ENCODE measurements at places on chromosomes 1 and 21.

DNA sequence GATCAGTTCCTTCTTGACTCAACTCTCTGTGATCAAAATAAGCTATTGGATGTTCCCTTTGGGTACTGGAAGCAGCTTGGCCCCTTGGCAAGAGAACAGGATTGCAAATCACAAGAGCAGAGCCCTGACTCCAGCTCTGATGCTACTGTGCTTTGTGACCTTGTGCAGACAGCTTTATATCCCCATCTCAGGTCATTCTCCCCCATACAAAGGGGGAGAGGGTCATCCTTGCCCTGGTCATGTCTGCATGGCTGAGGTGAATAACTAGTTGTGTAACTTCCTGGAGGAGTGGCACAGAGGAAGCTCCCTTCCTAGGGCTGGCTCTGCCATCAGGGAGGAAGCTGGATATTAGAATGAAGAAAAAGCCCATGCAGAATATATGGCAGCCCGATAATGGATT is 142.9 kb downstream of the DHRS3 start:
- no peak for DNase-seq

- DNase-seq = peak; percentile 73
Observed at GRCh38 chr1:39845569-39846566, 37.4 kb downstream of the TRIT1 start.

DNA sequence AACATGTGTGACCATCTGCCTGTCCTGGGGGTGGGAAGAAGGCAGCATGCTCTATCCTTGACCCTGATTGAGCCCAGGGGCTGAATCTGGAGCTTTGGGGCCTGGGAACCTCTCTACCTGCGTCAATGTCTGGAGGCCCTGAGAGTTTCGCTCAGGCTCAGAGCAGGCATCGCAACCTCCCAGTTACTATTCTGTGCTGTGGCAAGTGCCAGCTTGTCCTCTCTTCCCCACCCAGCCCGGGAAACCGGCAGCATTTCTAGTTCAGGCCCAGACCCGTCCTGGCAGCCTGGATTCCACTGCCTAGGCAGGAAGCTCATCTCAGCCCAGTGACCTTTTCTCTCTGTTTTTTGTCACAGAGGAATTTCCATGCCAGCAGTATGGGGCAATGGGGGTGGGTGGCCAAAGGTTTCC is 10.0 kb upstream of the IRF6 start:
- peak; percentile 93 for DNase-seq

- DNase-seq = no peak
Observed at GRCh38 chr1:55353707-55354620, 138.8 kb upstream of the USP24 start.

DNA sequence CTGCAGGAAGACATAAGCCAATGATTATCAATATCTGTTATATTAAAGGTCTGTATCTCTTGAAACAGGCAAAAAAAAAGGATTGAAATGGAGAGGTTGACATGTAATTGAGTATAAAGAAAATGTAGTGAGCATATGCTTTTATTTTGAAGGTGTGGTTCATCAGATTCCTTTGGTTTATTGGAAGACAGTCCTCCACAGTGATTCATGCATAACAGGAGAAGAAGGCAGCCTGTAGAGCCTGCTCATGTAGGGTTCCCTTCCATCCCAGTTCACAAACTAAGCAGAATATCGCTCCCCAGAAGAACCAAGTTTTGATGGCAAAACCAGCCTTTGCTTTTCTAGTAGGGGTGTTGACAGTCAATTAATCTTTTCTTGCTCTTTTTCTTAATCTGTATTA is 1016.8 kb upstream of the ADGRL4 start:
- DNase-seq = no peak

DNA sequence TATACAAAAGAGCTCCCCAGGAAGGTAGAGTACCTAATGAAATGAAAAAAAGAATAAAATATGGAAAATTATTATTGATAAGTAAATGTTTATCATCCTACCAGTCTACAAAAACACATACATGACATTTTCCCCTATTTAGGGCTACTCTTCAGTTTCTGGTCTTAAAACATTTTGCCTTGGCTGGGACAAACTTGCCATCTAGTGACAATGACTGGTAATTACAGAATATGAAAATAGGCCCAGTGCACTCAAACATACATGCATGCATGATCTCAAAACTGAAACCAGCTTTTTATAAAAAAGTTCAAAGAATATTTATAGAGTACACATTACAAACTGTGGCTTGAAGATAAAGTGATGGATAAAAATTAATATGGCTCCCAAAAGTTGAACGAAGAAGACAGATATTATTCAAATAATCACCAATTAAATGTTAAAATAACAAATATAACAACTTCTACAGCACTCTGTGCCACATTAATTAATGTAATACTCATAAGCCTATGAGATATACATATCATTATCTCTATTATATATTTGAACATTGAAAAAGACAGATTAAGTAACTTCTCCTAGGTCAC is 10.5 kb upstream of the RNPC3 start:
- DNase-seq = no peak

DNA sequence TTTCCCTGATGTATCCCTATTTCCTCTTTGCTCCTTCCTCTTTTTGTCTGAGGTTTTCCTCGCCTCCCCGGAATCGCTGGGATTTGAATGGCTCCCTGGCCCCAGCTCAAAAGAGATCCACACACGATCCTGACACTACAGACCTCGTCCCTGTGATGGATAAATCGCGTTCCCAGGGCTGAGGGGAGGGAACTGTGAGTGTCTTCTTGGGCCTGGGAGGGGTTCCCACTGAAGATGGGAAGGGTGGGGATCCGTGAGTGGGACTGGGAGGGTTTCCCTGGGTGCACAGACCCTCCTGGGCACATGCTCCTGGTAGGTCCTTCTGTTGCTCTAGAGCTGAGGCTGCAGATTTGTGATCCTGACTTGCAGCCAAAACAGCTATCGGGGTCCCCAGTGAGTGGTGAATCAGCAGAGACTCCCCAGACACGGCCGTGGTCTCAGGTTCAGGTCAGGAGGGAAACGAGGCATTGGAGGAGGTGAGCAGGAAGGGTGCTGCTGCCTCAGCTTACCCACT is 591.0 kb downstream of the PTPRU start:
- no peak for DNase-seq

- DNase-seq = peak; percentile 88
Observed at GRCh38 chr1:87956072-87956471, 627.4 kb downstream of the LMO4 start.

- no peak for DNase-seq
Observed at GRCh38 chr1:22341791-22342605, 109.7 kb upstream of the ZBTB40 start.

GRCh38 chr1:235025422-235025984 is 103.1 kb downstream of the TOMM20 start:
- DNase-seq = no peak

GRCh38 chr1:206065547-206066145 is 12.7 kb downstream of the RHEX start:
- DNase-seq = no peak

DNA sequence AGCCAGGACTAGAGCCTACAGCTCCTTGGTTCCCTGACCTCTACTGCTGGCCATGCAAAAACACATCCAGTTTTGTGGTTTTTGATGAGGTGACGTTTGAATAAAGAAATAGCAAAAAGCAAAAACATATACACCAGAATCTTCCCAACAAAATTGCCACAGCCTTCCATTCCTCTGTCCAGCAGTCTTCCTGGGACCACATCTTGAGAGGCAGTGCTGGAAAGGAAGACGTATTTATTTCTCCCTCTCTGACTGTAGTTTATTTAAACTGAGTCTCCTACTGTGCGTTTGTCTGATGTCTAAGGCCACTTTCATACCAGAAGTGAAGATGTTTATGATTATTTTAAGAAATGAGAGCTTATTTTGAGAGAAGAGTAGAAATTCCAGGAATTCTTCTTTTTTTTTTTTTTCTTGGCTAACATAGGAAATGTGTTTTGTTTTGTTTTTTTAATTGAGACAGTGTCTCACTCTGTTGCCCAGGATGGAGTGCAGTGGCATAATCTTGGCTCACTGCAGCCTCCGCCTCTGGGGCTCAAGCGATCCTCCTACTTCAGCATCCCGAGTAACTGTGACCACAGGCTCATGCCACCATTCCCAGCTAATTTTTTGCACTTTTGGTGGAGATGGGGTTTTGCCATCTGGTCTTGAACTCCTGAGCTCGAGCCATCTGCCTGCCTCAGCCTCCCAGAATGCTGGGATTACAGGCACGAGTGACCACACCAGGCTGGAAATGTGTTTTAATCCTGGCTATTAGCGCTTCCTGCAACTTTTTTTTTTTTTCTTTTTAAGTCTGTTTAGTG is 118.5 kb downstream of the ITSN1 start:
- no peak for DNase-seq

DNA sequence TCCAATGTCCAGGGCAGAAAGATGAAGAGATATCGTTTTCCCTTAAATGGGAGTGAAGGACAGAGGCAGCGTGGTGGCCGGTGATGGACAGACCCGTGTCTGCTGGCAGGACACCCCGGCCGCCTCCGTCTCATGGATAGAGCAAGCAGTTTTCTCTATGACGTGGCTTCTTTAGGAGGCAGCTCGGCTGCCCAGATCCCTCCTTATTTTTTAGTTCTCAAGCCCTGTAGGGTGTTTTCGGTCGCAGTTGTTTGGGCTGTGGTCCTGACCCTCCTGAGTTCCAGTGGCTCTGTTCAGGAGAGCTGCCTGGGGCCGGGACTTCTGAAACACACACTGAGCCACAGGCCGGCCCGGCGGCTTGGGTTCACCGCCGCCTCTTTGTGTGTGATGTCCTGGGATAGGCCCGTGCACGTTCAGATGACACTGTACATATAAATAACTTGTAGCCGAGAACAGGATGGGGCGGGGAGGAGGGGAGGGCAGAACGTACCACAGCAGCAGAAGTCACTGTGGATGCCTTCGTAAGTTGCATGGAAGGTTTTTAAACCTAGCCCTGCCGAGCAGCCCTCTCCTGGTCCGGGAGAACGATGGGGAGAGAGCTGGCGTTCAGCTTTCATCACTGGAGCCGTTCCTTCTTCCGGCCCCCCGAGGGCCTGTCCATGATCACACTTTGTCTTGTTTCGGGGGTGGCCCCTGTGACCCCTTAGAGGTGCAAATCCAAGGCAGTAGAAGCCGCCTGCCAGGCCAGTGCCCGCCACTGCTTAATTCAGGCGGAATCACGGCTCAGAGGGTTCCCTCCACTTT is 65.2 kb downstream of the SIK1 start:
- DNase-seq = peak; percentile 89

DNA sequence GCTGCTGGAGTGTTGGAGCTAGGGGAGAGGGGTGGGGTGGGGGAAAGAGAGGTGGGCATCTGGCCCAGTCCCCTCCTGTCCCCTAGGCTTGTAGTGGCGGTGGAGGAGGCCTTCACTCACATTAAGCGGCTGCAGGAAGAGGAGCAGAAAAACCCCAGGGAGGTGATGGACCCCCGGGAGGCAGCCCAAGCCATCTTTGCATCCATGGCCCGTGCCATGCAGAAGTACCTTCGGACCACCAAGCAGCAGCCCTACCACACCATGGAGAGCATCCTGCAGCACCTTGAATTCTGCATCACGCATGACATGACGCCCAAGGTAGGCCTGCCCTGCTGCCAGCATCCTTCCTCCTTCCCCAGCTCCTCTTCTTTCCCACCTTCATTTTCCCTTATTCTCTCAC is 23.6 kb downstream of the VANGL2 start:
- DNase-seq = no peak

GRCh38 chr1:164631751-164632150 is 72.8 kb downstream of the PBX1 start:
- no peak for DNase-seq
